ENCODE measurements at places on chromosomes 7 and 10.

DNA sequence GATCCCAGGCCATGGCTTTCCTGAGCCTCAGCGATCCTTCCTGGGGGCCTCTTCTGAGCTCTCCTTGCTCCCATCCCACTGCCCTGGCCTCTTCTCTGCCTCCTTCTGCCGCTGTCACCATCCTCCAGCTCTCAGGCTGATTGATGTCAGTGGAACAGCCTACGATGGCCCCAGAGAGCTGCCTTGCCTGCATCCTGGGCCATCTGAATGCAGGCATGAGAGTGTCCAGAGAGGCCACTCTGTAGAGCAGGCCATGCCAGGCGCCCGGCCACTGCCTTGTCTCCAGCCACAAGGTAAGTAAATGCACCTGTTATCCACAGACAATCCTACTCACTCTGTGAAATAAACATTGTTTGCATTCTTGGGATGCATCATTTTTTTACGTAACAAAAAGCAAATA lies 171.4 kb upstream of the PPP2R2D start:
- DNase-seq, result no peak

- DNase-seq, result no peak
Measured at GRCh38 chr10:66550351-66550750, 375.5 kb upstream of the LRRTM3 start.

- no peak for DNase-seq
Measured at GRCh38 chr7:73820013-73820412, 10.8 kb upstream of the CLDN4 start.

- DNase-seq, result no peak
Measured at GRCh38 chr7:136058546-136058945, 81.4 kb upstream of the MTPN start.

DNA sequence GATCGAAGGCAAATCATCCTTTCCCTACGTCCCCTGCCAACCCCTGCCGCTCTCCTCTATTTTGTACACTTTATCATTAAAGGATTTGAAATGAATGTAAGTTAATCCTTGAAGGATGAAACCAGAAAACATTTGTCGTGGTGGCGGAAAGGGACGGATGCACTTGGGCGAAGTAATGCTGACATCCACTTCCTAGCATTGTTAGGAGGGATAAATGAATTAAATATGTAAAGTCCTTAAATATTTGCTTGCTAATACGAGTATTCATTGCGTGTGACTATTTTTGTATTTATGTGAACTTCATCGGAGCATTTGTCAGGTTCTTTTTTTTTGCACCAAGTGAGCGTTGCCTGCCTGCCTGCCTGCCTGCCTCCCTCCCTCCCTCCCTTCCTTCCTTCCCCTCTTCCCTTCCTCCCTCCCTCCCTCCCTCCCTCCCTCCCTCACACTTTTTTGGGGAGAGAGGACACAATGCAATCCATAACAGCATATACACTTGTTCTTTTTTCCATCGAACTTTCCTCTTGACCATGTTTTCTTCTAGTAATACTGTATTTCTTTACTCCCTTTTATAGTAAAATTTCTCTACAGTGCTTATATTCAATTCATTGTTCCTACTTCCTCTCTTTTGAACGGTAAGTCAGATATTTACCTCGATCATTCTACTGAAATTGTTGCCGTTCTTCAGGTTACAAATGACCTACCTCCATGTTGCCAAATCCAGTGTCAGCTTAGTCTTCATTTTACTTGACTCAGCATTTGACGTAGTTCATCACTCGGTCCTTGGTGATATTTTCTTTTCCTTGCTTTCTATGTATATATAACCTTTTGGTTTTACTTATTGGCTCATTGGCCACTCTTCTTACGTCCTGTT lies 831 bp downstream of the CCDC7 start:
- peak; percentile 2 for DNase-seq

- peak; percentile 71 for DNase-seq
Measured at GRCh38 chr7:100604028-100604975, 2.1 kb downstream of the PCOLCE start.

All from activated gamma-delta T cell treated with anti-CD3 and anti-CD28 coated beads, Interleukin-2, amount 50 U/mL, for 16 hours (primary cell).